ENCODE measurements at places on chromosomes 6 and 20.

DNA sequence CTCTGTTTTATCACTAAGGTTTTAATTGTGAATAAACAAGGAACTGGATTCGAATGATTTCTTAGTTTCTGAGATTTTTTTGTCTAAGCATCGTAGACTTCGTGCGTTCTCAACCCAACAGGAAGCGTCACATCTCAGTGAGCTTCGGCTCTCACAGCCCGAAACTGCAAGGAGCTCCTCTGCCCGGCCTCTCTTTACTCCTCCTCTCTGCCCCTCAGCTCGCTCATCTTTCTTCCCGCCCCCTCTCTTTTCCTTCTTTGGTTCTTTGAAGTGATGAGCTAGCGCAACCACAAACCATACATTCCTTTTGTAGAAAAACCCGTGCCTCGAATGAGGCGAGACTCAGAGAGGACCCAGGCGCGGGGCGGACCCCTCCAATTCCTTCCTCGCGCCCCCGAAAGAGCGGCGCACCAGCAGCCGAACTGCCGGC is 480 bp upstream of the NT5E start:
- DNase-seq: no peak

DNA sequence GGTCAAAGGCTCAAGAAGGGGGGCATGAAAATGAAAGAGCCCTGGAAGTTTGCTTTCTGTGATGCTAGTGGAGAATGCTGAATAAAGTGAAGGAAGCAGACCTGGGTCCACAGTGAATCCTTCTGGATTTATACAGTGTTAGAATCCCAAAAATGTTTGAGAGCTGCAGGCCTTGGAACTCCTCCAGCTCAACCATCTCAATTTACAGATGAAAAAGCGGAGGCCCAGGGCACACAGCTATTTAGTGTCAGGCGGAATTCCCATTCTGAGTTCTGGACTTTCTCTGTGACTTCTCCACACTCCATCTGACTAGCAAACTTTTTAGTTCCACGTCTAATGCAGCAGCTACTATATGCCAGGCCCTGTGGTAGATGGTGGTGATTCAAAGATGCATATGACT is 1.5 kb upstream of the PRSS35 start:
- no peak for DNase-seq

- no peak for DNase-seq
Measured at GRCh38 chr6:49342410-49342809, 120.6 kb downstream of the MMUT start.

DNA sequence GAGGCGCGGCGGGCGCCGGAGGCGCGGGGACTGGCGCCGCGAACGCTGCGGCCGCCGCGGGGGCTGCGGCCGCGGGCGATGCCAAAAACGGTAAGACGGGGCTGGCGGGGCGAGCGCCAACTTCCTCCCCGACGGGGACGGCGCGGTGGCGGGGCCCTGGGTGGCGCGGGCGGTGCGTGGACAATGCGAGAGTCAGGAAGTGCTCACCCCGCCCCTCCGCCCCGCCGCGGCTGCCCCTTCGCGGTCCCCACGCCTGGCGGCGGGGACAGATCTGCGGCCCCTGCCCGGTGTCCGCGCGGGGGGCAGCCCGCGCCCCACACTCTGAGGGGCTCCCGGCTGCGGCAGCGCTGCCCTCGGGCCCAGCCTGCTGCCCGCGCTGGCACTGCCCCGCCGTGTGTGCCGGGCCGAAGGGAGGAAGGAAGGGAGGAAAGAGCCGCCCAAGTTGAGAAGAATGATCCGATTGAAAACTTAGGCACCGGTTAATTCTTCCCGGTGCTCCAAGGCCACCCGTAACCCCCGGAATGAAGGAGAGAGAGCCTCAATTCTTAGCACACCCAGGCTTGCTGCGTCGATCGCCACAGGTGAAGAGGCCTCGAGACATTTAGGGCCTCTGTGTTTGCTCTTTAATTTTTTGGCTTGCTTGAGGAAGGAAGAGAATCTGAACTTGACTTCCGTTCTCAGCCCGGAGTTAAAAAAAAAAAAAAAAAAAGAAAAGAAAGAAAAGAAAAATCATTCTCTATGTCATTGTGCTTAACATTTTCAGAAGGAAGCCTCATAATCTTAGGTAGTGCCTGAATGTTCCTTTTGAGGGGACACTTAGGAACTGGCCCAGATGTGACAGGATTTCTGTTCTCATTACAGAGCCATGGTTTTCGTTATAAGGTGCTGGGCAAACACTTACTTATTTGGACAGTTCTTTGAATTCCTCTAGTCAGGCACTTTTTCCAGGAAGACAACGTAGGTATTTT is 982 bp downstream of the HECA start:
- no peak for DNase-seq

DNA sequence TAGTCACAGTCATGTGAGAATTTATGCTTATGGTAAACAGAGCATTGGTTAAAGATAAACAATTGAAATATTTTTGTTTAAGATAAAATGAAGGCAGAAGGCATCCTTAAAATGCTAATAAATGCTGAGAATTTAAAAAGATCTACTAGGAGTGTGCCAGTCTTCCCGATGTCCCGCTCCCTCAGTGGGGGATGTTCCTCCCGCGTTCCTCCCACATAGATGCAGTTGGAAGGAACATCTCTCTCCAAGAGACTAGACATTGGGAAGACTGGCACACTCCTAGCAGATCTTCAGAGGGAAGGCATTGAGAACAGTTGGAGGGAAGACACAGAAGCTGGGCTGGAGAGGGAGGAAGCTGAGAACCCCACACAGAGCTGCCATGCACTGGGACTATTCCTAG is 203.3 kb downstream of the EDN1 start:
- no peak for DNase-seq

GRCh38 chr6:119915971-119916370 is 566.4 kb upstream of the MAN1A1 start:
- no peak for DNase-seq

Data from NCI-H187 treated with DMSO at 0.1 percent for 48 hours (cell line).